ENCODE measurements at places on chromosomes 13 and 19. TPM values are rescaled to one million over a fixed set of nuclear protein-coding genes. Genes with fewer than 3 reads are reported as not detected.

DNA sequence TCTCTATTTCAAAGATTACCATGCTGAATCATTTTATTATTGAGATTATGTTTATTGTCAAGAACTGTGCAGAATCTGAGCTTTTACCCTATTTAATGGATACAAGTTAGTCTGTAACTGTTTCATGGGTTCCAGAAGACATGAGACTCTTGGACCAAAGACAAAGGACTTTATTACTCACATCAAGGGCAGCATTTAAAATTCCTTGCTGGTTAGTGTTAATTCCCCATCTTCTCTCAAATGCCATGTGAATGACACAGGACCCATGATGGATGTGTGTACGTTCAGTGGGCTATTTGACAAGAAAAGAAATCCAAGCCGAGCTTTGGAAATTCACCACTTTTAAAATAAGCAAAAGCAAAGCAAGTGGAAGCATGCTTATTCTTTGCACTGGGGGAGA is 139.9 kb downstream of the PCDH20 start:
- no peak for DNase-seq

GRCh38 chr13:27080018-27080948 is 91.3 kb downstream of the USP12 start:
- DNase-seq, result no peak

- no peak for DNase-seq
These were observed 13.9 kb downstream of the SGTA start for GRCh38 chr19:2769218-2769617.

DNA sequence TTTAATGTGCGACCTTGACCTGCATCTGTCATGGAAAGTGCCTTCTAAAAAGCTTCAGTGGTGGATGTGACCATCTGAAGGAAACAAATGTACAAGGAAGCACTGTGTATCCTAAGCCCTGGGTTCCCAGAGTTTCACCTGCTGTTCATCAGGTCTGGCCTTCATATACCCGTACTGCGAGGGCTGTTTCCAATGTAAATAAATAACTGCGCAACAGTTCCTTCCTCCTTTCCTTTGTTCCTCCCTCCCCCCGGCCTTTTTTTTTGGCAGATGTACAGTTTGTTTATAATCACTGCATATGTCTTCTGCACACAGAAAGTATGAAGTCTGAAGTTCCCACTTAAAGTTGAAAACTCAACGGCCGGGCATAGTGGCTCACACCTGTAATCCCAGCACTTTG is 5.2 kb downstream of the FAAP24 start:
- no peak for DNase-seq

GRCh38 chr13:109883181-109884180 is 97.1 kb upstream of the IRS2 start:
- DNase-seq, result no peak

DNA sequence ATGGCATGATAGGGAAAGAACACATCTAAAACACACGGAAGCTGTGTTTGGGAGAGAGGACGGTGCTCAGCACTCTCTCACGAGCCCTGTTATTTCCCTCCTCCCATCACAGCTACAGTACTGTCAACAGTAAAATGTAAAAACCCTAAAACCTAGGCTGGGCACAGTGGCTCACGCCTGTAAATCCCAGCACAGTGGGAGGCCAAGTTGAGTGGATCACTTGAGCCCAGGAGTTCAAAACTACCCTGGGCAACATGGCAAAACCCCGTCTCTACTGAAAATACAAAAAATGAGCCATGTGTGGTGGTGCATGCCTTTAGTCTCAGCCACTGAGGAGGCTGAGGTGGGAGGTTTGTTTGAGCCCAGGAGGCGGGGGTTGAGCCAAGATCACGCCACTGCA is 54.8 kb downstream of the FOXO1 start:
- DNase-seq, result no peak

DNA sequence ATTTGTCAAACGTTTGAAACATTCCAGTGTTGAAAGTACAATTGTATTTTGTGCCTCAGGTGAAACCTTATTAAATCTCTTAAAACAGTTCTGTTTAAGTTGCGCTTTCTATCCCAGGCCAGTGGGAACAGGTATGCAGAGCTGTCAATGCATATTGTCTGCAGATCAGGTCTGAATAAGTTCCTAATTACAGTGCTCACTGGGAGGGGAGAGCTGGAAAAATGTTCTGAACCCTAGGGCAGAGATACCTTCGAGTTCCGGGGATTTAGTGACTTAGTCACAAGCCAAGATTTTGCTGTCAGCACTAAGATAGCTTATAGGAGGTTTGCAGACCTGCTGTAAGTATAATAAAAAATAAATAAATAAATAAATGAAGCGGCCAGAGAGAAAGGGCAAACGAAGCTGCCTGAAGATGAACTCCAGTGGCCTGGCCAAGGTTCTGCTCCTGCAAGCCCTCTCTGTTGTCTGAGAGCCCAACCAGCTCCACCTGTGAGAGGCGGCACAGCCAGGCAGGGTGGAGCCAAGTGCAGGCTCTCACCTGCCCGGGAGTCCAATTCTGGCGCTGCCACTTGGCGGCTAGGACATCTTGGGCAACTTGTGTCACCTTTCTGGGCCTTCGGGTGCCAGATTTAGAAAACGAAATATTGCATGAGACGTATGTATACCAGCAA is 97.9 kb upstream of the SLC7A1 start:
- DNase-seq, result no peak

DNA sequence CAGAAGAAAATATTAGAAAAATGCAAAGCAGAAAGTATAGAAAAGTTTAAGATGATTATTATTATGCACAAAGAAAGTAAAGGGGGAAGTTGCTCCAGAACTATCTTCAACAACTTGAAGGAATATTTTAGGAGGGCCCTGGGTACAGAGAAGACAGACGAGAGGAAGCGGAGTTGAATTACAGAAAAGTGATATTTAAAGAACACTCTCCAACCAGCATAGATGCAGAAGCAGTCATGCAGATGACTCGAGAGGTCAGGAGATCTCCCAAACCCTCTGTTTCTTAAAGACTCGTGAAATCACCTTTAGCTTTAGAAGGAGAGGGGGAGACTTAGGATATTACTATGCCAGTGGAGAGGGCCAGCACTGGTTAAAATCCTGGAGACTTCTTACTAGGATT is 8.5 kb upstream of the SHISA2 start:
- no peak for DNase-seq

- no peak for DNase-seq
These were observed 474.2 kb downstream of the KLF5 start for GRCh38 chr13:73532987-73533510.

GRCh38 chr19:48962849-48963165 is 2.3 kb upstream of the FTL start:
- DNase-seq, result no peak

- no peak for DNase-seq
These were observed 97.0 kb upstream of the ANKRD10 start for GRCh38 chr13:111011899-111012298.

DNA sequence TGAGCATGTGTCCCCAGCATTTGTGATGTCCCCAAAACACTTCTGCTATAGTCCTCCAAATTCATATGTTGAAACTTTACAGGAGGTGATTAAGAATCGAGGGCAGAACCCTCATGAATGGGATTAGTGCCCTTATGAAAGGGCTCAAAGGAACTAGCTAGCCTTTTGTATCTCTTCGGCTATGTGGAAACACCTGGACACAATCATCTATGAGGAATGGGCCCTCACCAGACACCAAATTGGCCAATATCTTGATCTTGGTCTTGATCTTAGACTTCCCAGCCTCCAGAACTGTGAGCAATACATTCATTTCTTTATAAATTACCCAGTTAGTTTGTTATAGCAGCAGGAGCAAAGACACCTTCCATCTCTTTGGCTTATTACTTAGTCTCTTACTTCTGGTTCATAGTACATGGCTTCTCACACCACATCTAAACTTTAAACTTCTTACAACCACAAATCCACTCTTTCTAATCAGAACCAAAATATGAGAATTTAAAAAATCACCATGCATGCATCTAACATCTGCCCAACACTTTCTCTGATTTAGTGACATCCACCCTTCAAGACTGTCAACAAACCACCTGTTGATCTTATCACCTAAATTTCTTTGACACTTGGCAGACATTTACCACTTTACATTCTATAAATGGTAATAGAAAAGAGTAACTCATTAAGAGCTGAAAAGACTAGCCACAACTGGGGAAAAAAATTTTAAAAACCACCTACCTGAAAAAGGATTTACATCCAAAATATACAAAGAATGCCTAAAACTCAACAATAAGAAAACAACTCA is 6.7 kb upstream of the SERPINE3 start:
- DNase-seq, result no peak

- DNase-seq, result no peak
These were observed 55.1 kb downstream of the KLF2 start for GRCh38 chr19:16379521-16380313.

DNA sequence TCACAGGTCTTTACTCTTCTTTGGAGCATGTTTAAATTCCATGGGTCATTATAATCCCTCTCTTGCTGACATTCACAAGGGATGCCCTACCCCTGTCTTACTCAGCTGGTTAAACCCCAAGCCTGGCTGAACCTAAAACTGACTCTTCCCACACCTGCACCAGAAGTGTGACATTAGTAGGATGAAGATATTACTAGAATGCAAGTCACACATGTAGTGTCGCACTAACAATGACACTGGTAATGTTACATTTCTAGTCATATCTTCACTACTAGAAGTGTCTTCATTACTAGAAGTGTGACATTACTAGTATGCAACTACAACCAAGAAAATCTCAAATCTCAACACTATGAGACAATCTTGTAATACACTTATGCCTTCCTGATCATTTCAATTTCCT is 14.2 kb downstream of the ZAR1L start:
- DNase-seq, result no peak

DNA sequence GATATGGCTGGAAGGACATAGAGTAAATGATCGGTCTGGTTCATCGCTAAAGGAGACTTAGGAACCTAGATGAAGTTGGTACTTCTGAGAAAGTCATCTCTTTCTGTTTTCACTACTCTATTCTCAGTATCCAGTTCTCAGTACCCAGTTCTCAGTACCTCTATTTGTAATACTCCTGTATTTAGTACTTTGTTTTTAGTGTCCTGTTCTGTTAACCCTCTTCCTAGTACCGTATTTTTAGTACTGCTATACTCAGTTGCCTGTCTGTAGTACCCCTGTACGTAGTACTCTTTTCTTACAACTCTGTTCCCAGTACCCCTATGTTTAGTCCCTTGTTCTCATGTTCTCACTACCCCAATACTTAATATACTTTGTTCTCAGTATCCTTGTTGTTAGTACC is 1.2 kb downstream of the RFXAP start:
- DNase-seq, result no peak

DNA sequence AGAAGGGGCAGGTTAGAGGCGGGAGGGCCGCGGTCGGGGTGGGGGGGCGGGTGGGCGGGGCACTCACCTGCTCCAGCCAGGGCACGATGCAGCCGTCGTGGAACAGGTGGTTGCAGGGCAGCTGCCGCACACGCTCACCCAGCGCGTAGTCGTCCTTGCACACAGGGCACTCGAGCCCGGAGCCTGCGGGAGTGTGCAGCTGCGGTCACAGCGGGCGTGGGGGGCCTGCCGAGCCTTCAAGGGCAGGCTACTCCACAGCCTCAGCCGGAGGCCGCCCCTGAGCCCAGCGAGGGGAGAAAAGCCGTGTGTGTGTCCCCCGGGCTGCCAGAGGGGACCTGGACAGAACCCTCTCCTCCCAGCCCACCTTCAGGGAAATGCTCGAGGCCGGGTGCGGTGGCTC is 8.6 kb downstream of the FGF22 start:
- no peak for DNase-seq

DNA sequence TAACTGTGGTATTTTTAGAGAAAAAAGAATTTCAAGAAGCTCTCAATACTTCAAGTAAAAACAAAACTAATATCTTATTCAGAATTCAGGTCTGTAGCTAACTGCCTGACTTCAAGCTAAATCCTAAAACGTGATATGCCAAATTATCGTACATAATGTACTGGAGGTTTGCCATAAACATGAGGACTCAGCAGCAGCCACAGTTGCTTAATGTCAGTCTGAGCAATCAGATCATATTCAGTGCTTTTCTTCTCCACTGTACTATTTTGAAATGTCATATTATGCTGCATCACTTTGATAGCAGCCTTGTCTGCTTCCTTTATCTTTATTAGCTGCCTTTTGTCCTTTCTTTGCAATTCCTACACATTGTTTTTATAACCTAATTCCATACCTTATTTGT is 265.1 kb upstream of the EDNRB start:
- no peak for DNase-seq

DNA sequence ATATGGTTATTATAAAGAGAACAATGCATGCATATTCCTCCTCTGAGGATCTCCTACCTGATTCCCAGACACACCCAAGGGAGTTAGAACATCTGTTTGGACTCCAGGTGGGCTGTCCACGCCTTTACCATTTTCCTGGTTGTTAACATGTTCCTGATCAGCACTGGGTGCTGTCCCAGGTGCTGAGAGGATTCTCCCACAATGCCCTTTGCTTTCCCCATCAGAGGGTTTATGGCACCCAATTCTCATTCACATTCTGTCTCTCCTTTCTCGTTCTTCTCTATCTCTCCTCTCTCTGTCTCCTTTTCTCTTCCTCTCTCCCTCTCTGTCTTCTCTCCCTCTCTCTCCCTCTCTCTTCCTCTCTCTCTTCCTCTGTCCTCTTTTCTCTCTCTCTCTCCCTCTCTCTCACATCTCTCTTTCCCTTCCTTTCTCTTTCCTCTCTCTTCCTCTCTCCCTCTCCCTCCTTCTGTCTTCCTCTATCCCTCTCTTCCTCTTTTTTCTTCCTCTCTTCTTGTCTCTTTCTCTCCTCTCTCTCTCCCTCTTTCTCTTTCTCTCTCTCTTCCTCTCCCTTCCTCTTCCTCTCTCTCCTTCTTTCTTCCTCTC is 3.3 kb upstream of the RDH13 start:
- DNase-seq, result no peak

DNA sequence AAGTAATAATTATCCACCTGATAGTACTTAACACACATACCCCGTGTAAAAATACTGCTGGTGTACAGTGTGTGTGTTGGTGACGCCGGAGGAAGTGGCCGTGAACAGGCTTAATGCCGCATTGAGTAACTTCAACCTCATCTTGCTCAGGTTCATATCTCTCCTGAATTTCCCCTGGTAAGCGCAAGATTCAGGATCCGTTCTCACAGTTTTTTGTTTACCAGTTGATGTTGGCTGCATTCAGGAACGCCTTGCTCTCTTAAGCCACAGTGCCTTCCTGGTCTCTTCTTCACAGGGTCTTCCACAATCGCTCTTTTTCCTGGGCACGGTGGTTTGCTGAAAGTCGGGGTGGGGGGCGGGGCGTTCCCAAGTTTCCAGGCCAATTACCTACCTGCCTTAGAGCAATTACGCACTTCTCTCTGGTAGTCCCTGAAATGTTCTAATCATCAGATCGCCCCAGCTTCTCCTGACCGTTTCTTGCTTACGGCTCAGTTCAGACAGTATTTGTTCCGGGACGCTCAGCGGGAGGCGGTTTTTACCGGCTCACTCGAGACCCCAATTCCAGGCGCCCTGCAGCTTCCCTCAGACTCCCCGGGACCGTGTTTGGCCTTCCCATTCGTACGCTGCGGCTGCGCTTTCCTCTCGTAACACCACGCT is 706 bp upstream of the DNAJC3 start:
- no peak for DNase-seq

GRCh38 chr19:41606215-41606837 is 20.5 kb downstream of the CEACAM4 start:
- no peak for DNase-seq

TPTE2 gene
- total RNA-seq, result 0.19 TPM

ZNF471 gene
- 6.2 TPM for total RNA-seq

KIR3DL1 gene
- not detected for total RNA-seq

ZSWIM4 gene
- 5.2 TPM for total RNA-seq

NKG7 gene
- total RNA-seq, result 3.7 TPM

APOC4 gene
- not detected for total RNA-seq

ABCC4 gene
- total RNA-seq, result 9.4 TPM

CRX gene
- not detected for total RNA-seq
